ENCODE measurements at places on chromosomes 7 and 10. TPM values are rescaled to one million over a fixed set of nuclear protein-coding genes. Genes with fewer than 3 reads are reported as not detected.
A peak's percentile ranks its signal among the peaks of the same experiment; 100 is the strongest.

DNA sequence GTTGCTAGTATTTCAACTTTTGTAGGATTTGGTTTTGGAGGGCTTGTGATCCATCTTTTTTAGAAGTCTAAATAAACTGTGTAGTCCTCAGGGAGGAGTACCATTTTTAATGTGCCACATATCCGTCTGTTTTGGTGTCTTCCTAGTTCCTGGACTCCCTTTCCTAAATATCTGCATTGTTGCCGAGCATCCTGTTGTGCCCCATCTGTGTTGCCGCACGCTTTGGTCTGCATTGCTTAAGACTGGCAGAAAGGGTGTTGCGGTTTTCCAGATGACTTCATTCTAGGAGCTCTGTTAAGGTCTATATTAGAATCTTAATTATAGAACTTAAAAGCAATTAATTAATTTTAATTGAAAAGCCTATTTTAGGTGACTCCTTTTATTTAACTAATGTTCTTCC is 49.4 kb downstream of the RBM33 start:
- DNase-seq: no peak

GRCh38 chr10:131206111-131206995 is 105.2 kb downstream of the TCERG1L start:
- DNase-seq: no peak

SUN3 gene
- total RNA-seq: not detected

GRCh38 chr7:7516662-7517061 is 19.0 kb downstream of the COL28A1 start:
- no peak for DNase-seq

DNA sequence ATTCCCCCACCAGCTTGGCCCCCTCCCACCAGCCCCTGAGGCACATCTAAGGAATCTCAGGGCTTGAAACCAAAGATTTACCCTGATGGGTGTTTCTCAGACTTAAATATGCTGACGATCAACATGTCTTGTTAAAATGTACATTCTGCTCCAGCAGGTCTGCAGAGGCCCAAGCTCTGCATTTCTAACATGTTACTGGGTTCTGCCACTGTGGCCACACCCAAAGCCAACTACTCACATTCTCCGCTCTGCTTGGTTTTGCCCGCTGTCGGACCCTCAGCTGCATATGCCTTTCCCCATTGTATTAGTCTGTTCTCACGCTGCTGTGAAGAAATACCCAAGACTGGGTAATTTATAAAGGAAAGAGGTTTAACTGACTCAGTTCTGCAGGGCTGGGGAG is 8.9 kb downstream of the PIP4K2A start:
- no peak for DNase-seq

GRCh38 chr10:30818010-30818660 is 188.6 kb upstream of the LYZL2 start:
- DNase-seq: peak; percentile 85

- peak; percentile 64 for DNase-seq
Measured at GRCh38 chr10:20004087-20004523, 187.9 kb downstream of the PLXDC2 start.

- no peak for DNase-seq
Measured at GRCh38 chr10:35979116-35979515, 337.0 kb upstream of the FZD8 start.

DNA sequence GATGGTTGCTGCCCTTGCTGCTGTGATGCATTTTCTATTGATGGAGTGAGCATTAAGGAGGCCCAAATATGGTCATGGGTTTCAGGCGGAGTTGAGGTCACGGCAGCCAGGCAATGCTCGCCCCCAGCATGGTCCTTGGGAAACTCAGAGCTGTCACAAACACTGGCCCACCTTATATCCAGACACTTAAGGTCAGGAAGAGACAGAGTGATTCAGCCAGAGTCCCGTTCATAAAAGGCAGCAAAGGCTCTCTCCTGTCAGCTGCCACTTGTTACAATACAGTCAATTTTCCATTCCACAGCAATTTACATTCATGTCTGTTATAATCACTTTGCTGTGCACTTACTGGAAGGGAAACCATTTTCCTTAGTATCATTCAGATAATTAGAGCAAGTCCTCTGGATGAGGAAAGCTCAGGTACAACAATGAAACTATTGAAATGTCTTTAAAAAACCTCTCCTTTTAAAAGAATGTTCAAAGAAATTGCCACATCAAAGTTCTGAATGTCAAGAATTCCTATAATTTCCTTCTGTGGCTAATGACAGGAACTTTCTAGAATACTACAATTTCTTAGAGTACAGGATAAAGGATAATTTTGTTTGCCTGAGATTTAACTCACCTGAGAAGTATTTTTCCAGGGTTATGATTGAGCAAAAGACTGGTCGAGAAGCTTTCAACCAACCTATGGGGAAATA is 14.8 kb upstream of the ANKRD1 start:
- DNase-seq: peak; percentile 26

GRCh38 chr7:29107056-29107455 is 39.3 kb downstream of the CPVL start:
- no peak for DNase-seq

DNA sequence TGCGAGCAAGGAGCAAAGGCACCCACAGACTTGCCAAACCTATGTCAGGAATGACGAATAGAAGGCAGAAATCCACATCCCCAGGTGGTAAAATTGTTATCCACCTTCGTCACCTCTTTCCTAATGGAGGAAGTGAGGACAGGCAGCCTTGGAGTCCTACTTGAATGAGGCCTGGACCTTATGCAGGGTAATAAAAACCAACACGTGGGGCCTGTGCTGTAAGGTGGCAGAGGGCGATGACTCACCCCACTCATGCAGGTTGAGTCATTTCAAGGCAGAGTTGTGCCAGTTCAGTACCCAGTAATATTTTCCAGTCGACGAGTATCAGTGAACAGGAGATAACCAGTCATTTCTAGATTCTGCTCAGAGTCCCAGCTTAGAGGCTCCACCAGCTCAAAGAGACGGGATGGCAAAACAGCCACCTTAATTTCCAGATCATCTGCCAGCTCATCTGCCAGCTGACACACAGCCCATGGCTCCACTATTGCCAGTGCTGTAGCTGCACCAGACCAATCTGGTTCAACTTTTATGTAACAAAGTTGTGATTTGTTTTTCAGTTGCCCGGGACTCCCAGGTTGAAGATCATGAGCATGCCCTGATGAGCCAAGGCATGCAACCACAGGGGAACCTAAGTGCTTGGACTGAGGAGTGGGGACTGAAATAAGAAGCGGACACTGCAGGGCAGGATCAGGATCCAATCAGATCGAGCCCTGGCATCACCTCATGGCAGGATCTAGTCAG is 176.2 kb upstream of the ITGB1 start:
- DNase-seq: peak; percentile 50

GRCh38 chr7:102063690-102064180 is 222.9 kb upstream of the SH2B2 start:
- DNase-seq: peak; percentile 57

ABCB4 gene
- total RNA-seq: 5.6 TPM
